ENCODE measurements at places on chromosomes 1 and 21.

DNA sequence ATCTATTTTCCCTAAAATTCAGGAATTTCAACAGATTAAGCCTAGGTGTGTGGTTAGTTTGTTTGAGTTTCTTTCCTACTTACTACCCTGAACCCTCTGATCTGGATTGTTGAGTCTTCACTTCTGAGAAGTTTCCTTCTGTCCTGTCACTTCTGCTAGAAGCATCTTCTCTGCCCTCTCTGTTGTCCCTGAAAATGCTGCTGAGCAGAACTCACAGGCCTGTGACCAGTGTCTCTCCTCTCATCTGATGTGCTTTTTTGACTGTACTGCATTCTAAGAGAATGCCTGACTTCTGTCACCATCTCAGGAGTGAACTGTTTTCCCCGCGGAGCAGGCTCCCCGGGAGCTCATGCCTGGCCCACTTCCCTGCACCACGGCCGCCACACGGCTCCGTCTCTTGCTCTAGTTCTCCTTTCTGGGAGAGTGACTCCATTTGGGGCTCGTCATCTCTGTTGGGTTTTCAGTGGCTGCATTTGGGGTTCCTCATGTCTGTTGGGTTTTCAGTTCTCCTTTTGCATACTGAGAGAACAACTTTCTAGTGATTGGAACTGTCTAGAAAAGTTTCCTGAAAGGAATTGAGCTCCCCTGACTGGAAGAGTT is 77.9 kb downstream of the POFUT2 start:
- DNase-seq: no peak

DNA sequence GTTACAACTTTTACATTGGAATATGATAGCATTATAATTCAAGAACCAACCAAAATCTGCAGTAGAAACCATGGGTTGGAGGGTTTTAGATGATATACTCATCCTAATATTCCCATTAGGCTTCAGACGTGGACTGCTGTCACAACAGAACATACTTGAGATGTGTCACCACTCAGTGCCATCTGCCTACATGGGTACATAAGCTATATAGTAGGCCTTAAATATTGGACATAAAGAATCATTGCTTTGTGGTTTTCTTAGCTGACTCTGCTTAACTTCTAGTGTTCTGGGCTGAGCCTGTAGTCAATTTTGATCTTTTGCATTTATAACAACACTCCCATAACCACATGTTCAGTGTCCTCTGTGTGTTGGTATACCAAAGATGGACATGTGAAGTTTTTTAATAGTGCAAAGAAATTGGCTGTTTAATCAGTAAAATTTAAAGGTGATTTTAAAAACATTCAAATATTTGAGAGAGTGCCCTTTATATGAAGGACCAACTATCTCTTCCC is 14.2 kb downstream of the RAP1A start:
- DNase-seq: no peak

DNA sequence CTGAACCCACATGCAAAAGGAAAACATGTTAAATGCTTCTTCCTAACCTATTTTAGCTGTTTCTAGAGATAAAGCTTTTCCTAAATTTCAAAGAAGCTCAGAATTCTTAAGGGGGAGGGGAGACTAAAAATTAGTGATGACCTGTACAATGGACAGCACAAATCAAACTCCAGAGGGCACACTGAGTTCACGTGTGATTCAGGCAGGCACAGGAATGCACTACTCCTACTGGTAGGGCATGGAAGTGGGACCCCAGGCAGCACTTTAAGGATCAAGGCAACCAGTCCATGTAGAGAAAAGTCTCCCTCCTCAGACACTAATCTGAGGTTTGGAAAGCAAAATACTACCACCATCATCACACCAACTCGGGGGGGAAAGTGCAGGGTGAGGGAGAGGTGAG is 31.3 kb upstream of the CLCA4 start:
- no peak for DNase-seq

- no peak for DNase-seq
These were observed 20.4 kb downstream of the GPR161 start for GRCh38 chr1:168116327-168116799.

DNA sequence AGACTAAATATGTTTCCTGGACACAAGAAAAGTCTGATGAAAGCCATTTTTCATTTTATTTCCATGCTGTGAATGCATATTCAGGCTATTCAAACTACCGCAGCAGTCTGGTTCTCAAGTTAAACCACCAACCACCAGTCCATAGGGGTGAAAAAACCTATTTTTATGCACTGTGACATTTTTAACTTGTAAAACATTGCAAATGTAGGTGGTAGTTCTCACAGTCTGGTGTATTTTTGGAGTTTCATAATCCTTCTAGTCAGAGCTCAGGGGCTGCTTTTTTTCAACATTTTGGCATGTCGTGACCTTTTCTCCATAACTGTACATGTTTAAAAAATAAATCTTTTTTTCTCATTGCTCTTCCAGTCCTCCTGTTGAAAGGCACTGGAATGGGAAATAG is 907.6 kb upstream of the ADGRL2 start:
- no peak for DNase-seq

- no peak for DNase-seq
These were observed 339.3 kb upstream of the NR5A2 start for GRCh38 chr1:199688133-199688676.

- DNase-seq: no peak
These were observed 22.5 kb upstream of the IKBKE start for GRCh38 chr1:206447792-206448191.

- no peak for DNase-seq
These were observed 22.1 kb downstream of the AK2 start for GRCh38 chr1:33014464-33015163.

DNA sequence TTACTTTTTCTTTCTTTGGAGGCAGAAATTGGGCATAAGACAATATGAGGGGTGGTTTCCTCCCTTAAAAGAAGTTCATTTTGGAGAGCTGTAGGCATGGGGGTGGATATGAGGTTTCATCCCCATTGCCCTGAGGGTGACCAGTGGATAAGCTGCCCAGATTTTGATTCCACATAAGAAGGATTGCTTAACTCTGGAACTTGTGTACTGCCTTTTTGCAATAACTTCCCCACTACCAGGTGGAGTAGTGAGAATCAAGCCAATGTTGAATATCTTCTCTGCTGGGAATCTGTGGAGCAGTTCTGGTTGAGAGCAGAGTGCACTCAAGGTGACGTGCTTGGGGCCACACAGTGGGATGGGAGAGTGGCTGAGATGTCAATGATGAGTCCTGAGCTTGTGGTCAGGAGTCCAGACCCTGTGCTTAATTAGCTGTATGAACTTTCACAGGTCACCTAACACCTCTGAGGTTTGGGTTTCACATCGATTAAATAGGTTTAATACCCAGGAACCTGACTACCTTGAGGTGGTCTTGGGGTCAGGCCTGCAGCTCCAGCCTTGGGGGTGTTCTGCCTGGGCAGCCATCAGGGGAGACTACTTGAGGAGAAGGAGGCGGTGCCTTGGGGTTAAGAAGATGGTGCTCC is 152.9 kb downstream of the FCRL5 start:
- no peak for DNase-seq

- DNase-seq: no peak
These were observed 21.8 kb downstream of the DHRS3 start for GRCh38 chr1:12596007-12596821.

DNA sequence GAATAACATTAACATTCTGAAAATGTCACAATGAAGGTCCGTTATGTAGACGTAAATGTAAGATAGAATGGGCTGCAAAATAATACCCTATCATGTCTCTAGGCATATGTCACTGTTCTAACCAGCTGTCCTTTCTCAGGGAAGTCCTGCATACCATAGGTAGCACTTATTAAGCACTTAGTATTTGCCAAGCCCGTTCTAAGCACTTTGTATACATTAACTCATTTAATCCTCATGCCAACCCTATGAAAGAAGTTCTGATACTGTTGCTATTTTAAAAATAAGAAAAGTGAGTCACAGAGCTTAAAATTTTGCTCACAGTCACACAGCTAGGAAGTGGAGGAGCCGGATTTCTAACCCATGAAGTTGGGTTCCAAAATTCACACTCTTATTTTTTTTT is 15.7 kb downstream of the GAS5 start:
- no peak for DNase-seq

DNA sequence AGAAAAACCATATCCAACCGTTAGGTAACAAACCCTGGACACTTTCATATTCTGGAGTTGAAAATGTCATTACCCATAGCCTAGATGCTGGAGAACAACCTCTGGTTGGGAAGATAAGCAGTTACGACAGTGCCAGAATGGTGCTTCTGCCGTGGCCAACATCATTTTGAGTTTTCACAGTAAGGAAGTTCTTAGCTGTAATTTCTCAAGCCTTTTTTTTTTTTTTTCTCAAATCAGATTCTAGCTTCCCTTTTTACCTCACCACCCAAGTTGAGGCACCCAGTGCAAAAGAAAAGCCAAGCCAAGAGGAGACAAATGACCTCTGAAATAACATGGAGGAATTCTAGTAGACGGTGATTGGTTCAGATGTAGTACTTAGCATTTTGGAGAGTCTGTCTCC is 21.8 kb downstream of the PPT1 start:
- DNase-seq: no peak

- DNase-seq: no peak
These were observed 56.1 kb downstream of the NDUFS5 start for GRCh38 chr1:39082010-39082799.

DNA sequence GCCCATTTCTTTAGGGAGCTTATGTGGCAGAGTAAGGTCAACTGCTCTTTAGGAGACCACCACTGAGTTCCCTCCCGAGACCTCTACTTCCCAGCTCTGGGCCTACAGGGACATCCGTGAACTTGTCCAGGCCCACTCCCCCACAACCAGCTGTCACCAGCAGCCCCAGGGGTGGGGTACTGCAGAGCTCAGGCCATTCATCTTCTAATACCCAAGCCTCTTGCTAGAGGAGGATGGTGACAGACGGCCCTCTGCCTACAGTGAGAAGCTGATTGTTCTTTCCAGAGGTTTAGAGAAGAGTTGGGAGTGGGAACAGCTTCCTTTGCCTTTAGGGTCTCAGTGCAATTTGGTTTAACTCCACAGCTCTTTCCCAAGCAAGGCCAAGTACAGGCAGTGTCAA is 33.2 kb upstream of the ARTN start:
- no peak for DNase-seq

All from activated CD8-positive, alpha-beta memory T cell treated with anti-CD3 and anti-CD28 coated beads for 48 hours (primary cell).